NCI-H2171 (cell line): ENCODE measurements at places on chromosomes 1 and 21.
A peak's percentile ranks its signal among the peaks of the same experiment; 100 is the strongest.

DNA sequence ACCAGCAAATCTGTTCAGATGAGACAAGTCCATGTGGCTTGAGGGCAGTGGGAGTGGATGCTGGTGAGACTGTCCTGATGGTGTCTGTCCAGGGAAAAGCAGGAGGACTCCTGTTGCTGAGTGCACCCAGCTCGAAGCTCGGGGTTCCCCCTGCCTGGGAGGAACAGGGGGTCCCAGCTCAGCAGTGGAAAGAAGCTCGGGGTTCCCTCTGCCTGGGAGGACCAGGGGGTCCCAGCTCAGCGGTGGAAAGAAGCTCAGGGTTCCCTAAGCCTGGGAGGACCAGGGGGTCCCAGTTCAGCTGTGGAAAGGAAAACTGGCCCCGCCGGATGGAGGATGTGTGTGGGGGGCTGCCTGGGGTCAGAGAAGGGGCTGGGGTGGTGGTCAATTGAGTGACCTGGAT, 39.1 kb downstream of the CRYAA start:
- DNase-seq, result no peak

DNA sequence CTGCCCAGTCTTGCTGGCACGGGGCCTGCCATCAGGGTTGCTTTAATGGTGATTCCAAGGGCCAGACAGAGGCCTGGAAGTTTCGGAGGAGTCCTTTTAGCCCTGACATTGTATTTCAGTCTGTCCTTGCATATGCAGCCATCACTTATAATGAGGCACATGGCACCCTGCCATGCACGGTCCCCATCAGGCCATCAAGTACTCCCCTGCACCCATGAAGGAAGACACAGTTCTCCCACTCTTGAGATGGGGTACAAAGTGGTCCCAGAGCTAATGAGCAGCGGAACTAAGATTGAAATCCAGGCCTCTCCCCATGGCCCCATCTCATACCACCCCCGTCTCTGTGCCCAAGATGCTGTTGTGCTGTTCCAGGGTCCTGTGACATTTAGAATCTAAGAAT, 596.6 kb downstream of the PTPRU start:
- no peak for DNase-seq

GRCh38 chr1:93588206-93588605, 93.4 kb downstream of the BCAR3 start:
- DNase-seq, result no peak

DNA sequence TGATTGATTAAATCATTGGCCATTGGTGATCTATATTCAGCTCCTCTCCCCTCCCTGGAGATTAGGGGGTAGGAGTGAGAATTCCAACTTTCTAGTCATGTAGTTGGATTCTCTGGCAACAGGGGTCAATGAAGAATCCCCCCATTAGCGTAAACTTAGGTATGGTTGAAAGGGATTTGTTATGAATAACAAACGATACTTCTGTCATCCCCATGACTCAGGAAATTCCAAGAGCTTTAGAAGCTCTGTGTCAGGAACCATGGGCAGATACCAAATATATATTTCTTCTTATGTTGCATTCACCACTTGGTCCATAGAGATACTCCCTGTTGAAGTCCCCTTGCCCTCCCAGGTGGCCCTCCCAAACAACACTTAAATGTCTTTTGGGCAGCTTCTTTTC, 124.5 kb downstream of the DNM3 start:
- DNase-seq, result no peak

DNA sequence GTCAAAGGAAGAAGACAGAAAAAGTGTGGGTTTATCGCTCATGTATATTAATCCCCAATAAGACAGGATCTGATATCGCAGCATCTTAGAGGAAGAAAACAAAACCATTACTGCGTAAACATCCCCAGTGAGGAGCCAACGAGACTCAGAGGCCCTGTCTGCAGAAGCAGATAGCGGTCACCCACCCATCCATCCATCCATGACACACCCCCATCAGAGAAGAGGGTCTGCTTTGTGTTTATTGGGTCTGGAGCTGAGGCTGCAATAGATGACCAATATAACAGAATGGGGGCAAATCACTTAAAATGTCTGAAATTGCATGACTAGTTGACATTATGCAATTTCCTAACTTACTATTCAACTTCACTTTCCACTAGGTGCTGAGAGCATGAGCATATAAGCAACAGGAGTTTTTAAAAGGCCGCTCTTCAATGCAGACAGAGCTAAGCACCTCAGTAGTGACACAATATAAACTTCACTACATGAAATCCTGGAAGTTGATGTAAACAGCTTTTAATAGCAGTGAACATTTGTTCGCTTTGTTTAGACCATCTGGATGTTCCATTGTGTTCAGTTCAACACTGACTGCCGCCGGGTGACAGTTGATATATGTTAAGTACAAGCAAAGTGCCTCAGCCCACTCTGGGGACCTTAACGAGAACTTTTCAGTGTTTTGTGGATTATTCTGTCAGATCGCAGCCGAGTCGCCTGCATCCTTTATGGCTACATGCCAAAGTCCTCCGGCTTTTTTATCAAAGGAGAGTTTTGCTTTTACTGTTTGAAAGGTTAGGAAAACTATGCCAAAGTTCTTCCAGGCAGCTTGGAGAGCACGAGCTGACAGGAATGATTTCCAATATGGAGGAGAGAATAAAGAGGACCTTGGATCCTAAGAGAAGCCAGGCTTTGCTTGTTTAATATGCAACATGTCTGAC, 167.5 kb downstream of the ZNF281 start:
- DNase-seq, result peak; percentile 75

- no peak for DNase-seq
These were observed 203.2 kb upstream of the LYPLAL1 start for GRCh38 chr1:218970397-218970990.
